ENCODE measurements at places on chromosomes 5 and 9.

DNA sequence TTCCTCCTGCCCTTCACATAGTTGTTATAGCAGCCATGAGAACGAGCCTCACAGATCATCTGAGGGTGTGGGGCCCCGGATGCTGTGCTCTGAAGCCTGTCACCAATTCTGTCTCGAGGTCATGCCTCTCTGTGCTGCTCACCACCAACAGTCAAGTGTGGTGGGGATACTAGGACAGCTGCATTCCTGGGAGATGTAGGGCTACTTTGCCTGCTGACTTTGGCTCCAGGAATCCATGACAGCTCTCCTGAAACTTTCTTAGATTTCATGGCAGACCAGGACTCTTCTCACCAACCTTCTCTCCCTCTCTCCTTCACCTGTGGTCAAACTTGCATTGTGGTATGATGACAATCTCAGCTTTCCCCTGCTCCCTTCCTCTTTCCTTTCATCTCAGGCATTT is 395.9 kb downstream of the PSAT1 start:
- no peak for DNase-seq

DNA sequence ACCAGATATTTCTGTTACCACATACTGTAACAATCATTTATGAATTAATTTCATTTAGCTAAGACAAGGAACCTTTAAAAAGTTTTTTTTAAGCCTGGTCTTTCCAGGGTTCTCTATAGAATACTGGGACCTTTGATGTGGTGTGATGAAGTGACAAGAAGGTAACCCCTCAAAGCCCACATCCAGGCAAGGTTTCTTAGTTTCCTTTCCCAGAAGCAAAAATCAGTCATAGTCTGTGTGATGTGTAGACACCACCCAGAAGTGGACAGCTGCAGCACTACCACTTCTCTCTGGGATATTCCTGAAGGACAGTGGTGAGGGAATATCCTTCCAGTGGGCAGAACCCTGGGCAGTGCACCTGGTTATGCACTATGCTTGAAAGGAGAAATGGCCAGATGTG is 115.6 kb downstream of the TTC39B start:
- DNase-seq, result no peak

- DNase-seq, result no peak
Measured at GRCh38 chr9:131843989-131844744, 104.3 kb upstream of the RAPGEF1 start.

- DNase-seq, result no peak
Measured at GRCh38 chr5:123438244-123438643, 15.0 kb upstream of the CEP120 start.

DNA sequence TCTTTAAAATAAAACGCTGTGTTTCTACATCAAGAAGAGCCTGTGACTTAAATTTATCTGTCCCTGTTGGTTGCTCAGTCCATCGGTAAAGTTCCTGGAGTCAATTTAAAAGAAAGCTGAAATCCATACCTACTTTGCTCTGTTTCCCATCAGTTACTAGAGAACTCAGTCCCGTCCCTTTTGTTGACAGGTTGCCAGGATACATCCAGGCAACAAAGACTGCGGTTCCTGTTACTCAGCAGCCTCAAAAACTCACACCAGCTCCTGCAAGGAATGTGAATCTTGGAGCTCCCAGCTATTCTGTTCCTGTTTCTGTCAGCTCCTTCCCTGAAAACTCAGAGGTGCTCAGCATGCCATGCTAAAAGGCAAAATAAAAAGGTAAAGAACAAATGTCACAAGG is at the start of gene ZNF474:
ZNF474 (plus strand) TSS at position 241 of the 400 bp plus-strand sequence. CDS start 22,445 bp downstream, outside the sequence.
- DNase-seq, result peak; percentile 92

DNA sequence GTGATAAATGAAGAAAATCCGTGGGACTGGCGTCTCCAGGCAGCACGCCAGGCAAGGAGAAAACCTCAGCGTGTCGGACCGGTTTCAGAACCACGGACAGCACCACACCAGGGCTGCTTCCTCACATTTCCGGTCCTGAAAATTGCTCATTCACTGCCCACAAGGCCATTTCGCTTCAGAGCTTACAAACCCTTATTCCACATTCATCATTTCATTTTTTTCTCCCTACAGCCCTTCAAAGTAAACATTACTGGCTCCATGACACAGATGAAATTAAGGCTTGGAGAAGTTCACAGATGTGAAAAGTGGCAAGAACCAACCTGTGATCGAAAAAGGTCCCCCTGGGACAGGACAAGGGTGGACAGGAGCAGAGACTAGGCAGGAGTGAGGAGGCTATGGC is 1.5 kb upstream of the GPRIN1 start:
- peak; percentile 64 for DNase-seq

DNA sequence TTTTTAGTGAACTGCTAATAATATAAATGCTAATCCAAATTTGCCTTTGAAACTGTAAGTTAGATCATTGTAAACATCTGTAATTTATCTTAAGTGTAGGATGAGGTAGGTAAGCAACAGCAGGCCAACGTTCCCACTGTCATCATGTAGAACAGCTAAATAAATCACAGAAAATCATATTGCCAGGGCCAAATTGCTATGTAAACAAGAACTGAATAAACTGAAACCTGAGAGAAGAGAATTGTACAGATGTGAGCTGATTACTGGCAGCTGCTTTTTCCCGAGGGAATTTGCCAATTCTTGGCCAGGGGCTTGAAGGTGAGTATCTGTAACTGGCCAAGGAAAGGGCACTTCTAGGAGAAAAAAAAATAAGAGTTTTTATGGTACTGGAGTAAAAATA is 97.6 kb downstream of the CDH10 start:
- no peak for DNase-seq

DNA sequence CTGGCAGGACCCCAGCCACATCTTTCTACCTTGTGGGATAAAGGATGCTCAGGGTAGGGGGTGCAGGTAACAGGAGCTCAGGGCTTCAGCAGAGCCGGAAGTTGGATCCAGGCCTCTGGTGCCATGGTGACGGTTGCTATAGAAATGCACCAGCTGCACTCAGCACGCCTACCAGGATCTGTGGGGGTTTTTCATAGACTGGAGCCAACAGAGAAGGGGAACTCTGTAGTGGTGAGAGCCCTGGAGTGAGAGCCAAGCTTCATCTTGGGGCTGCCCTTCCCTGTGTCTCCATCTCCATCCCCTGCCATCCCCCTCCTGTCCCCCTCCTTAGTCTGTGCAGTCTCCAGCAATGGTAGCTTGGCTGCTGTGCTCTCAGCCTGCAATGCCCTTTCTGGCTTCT is 27.5 kb upstream of the BOD1 start:
- no peak for DNase-seq

DNA sequence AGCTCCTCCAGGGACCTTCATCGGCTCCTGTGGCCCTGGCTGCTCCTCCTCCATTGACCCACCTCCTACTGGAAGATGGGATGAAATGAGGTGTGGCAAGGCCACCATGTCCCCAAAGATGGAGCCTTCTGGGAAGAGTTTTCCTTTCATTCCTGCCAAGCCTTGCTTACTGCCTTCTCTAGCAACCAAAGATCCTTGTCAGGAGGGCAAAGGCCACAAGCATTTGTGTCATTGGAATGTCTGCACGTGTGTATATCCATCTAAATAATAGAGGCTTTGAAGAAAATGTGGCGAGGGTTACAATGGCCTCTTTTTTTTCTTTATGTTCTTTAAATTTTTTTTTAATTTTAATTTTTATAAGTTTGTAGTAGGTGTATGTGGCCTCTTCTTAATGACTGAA is 313.6 kb downstream of the ARHGEF28 start:
- DNase-seq, result no peak

DNA sequence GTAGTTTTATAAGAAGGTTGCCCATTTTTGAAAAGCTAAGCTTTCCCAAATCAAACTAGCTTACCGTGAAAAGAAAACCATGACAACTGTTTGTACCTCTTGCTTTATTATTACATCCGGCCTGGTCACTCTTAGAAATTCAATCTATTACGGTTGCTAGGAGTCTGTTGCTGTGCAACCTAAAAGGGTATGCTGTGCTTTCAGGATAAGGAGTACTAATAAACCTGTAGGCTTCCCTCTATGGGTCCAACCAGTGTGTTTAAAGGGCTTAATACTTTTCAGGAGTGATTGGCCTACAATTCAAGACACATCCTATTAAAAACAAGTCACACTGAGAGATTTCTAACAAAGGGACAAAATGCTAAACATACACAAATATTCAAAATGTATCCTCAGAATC is 27.1 kb downstream of the RFX3 start:
- peak; percentile 11 for DNase-seq

DNA sequence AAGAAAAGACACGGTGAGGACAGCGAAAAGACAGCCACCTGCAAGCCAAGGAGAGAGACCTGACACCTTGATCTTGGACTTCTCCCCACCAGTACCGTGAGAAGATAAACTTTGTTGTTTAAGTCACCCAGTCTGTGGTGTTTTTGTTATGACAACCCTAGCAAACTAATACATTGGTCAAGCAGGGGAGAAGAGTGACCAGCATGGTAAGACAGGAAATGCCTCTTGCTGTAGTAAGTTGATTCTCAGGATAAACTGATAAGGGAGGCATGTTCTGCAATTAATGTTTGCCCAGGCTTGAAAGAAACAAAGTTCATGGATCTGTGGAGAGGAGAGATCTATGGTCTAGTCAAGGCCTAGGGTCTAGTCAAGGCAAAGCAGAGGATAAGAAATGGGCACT is 801.2 kb downstream of the MAT2B start:
- no peak for DNase-seq

- DNase-seq, result no peak
Measured at GRCh38 chr9:79781263-79781662, 209.5 kb downstream of the TLE4 start.

- DNase-seq, result no peak
Measured at GRCh38 chr5:60597572-60598320, 102.2 kb downstream of the DEPDC1B start.

- DNase-seq, result no peak
Measured at GRCh38 chr5:133363807-133364587, 248.3 kb downstream of the FSTL4 start.

- no peak for DNase-seq
Measured at GRCh38 chr5:147773139-147773538, 9.4 kb downstream of the JAKMIP2 start.

DNA sequence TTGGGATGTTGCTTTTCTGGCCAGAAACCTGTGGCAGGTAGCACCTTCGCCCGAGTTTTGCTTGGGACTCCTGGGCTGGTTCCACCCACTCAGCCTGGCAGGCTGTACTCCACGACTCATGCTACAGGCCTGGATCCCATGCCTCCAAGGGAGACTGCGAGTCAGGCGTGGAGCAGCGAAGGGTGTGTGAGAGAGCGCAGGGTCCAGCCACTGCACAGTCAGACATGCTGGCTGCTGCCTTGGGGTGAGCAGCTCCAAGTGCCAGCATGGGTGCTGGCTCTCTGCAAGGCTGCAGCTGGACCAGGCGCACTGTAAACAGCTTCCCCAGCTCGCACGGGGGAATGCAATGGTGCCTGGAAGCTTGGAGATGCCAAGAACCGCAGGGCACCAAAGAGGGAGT is 249.6 kb upstream of the EDIL3 start:
- no peak for DNase-seq

DNA sequence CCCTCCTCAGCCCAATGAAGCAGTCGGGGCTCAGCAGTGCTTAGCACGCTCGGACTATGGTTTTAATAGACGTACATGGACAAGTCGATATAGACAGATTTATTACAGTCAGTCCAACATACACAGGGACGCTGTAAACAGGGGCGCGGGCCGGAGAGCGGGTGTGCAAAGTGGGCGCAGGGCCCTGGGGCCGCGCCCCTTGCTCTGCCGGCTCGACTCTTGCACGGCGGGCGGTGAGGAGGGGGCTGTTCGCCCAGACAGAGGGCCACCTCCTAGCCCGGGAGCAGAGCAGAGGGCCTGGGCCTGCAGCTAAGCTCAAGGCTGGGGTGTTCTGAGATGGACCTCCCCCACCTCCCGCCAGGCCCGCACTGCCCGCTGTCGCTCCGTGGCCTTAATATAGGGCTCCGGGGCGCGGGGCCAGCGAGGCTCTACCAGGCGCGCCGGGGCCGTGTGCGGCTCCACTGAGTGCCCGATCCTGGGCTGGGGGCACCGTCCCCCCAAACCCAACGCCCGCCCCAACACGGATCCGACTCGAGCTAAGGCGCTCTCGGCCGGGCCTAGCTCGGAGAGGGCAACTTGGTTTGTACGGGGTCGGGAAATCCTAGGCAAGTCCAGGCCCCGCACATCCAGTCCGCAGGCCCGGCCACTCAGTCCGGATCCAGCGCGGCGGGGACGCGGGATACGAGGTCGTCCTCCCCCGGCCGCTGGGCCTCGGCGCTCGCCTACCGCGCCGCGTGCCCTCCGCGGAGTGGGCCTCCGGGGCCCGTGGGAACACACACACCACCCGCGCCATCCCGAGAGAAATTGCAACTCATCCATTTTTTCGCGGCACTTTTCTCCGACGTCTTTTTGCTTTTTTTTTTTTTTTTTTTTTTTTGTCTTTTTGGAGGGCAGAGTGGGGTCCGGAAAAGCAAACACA is 6.1 kb downstream of the PITX1 start:
- DNase-seq, result no peak

DNA sequence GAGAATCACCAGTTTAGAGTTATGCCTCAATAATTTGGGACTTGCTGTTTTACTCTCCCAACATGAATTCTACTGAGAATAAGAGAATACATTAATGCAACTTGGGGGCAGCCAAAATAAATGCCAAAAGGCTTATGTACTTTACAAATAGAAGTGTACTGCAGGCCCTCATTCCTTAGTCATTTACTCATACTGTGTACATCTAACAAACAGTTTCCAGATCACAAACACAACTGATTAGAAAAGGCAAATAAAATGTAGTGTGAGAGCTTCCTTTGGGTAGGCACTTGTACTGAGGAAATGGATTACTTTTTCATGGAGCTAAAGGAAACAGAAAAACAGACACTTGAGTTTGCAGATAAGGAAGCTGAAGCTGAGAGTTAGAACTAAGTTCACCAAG is 12.6 kb downstream of the ANKDD1B start:
- DNase-seq, result no peak

GRCh38 chr5:142971303-142972013 is 201.3 kb downstream of the ARHGAP26 start:
- no peak for DNase-seq

DNA sequence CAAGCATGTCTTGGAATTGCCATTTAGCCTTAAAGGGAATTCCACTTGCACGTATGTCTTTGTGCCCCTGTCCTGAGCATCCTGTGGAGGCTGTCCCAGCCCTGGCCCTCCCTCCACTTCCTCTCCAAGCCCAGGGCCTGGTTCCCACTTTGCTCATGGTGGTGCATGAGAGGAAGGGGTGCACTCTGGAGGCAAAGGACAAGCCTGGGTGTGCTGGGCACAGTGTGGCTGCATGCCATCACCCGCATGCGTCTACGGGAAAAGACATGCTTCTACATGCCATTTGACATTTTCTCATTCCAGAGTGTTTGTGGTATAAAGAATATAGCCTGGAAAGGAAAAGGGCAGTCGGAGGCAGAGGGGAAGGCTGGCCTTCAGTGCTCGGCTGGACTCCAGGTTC is 7.2 kb upstream of the IRX2 start:
- DNase-seq, result no peak

DNA sequence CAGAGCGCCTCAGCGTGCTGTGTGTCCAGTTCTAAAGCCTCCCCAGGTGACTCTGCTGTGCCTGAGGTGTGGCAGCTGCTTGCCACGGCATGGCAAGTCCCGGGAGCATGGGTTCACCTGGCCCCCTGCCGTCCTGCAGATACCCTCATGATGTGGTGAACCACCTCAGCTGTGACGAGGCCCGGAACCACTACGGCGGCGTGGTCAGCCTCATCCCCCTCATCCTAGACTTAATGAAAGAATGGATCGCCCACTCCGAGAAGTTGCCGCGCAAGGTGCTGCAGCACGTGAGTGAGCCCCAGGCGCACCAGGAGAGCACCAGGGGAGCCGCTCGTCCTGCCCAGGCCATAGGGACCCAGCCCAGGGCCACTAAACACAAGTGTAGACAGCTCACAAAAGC is 9.5 kb downstream of the SPACA9 start:
- no peak for DNase-seq

- DNase-seq, result no peak
Measured at GRCh38 chr9:94178927-94179326, 80.2 kb upstream of the ZNF169 start.

- peak; percentile 65 for DNase-seq
Measured at GRCh38 chr5:86679529-86679928, 61.8 kb downstream of the COX7C start.

Data from skeletal muscle cell (primary cell).